ENCODE measurements at places on chromosomes 6 and 20. TPM values are rescaled to one million over a fixed set of nuclear protein-coding genes. Genes with fewer than 3 reads are reported as not detected.

Gene PBOV1
- total RNA-seq: not detected

Gene ZNF165
- total RNA-seq: 3.4 TPM

DNA sequence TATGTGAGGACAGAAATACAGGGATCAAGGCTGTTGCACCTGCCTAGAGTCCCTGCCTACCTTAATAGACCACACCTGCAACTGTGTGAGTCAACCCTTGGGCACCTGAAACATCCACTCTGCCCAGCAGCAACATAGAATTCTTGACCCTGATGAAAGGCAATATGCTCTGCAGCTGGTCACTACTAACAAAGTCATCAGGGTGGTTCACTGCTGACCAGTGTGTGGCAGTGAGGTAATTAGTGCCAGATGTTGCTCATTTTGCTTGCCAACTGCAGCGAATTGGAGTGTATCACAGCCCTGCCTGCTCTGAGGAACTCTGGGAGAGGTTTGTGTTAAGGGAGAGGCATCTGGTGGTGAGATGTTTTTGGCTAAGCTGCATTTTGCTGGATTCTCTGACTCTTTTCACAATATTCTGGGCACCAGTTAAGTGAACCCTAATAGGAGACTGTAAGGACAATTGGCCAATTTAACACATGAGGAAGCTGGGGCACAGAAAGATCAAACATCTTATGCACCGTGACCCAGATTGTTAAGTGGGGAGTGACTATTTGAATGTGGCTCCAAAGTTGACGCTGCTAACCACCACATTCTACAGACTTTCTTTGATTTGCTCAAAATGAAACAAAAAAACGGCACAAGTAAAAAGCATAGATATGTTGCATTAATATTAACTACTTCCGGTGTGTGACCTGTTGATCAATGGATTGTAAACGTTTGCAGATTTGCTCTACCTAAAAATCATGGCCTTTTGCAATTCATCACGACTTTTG is 61.9 kb upstream of the OPRM1 start:
- H3K27me3 ChIP-seq: no peaks in the 10 kb centered on the region
- H3K27ac ChIP-seq: no peak overlapping the region
- no peaks in the 10 kb centered on the region for H3K36me3 ChIP-seq
- H3K4me3 ChIP-seq: no peak overlapping the region

- H3K4me3 ChIP-seq: peak within 1 kb of the TSS; percentile 48
- no peaks in the 10 kb centered on the region for H3K36me3 ChIP-seq
- no peak within 1 kb of the TSS for H3K27ac ChIP-seq
- no peak for DNase-seq
- no peaks in the 10 kb centered on the region for H3K27me3 ChIP-seq
These were observed at the start of gene VSTM2L for GRCh38 chr20:37902504-37903313. VSTM2L (plus strand) TSS chr20:37903127; CDS start chr20:37903351, 224 bp downstream.

GRCh38 chr6:21240709-21241108 is 352.8 kb upstream of the SOX4 start:
- no peaks in the 10 kb centered on the region for H3K36me3 ChIP-seq
- no peaks in the 10 kb centered on the region for H3K27me3 ChIP-seq
- no peak overlapping the region for H3K27ac ChIP-seq
- H3K4me3 ChIP-seq: no peak overlapping the region
- no peak for DNase-seq
- H3K4me1 ChIP-seq: no peaks in the 10 kb centered on the region

Measured in pancreas (tissue), 10 donors.